CD4-positive, alpha-beta memory T cell (primary cell): ENCODE measurements at places on chromosomes 1 and 21.

DNA sequence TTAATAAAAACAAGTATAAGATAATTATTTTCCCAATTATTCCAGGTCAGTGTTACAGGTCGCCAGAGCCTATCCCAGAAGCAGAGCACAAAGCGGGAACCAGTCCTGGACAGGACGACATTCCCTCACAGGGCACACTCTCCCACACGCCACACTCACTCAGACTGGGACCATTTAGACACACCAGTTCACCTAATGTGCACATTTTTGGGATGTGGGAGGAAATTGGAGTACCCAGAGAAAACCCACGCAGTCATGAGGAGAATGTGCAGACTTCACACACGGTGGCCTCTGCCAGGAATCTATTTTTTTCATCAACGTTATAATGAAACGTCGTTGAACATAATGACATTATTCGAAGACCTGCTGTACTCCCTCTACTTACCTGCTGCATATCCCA lies 20.5 kb upstream of the NRDC start:
- DNase-seq = no peak

DNA sequence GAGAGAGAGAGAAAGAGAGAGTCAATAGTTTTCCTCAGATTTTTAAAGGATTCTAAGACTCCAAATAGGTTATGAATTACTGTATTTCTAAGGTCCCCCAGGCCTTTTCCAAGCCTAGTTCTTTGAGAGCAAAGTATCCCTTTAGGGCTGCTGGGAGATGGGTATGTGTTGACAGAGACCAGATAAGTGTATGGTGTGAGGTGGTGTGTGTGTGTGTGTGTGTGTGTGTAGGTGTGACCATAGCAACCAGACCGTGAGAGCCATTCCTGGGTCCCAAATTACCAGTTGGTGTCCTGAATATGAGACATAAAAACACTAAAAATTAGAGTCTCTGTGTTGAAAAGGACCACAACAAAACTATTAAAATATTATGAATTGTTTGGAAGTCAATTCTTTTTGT lies 41.7 kb upstream of the DNAJC6 start:
- DNase-seq = no peak

DNA sequence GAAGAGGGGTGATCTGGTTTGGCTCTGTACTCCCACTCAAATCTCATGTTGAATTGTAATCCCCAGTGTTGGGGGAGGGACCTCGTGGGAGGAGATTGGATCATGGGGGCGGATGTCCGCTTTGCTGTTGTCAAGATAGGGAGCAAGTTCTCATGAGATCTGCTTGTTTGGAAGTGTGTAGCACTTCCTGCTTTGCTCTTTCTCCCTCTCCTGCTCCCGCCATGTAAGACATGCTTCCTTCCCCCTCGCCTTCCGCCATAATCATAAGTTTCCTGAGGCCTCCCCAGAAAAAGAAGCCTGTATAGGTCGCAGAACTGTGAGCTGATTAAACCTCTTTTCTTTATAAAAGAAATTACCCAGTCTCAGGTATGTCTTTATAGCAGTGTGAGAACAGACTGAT lies 27.9 kb downstream of the MYOM3 start:
- DNase-seq = no peak

GRCh38 chr1:185398022-185398421 lies 81.0 kb upstream of the IVNS1ABP start:
- no peak for DNase-seq

- no peak for DNase-seq
Observed at GRCh38 chr1:25620701-25621350, 4.2 kb downstream of the MAN1C1 start.

- DNase-seq = no peak
Observed at GRCh38 chr21:15309721-15310120, 244.9 kb upstream of the NRIP1 start.

- no peak for DNase-seq
Observed at GRCh38 chr1:7352974-7353373, 418.1 kb upstream of the VAMP3 start.

GRCh38 chr1:15405106-15405850 lies 4.4 kb upstream of the EFHD2 start:
- DNase-seq = no peak

DNA sequence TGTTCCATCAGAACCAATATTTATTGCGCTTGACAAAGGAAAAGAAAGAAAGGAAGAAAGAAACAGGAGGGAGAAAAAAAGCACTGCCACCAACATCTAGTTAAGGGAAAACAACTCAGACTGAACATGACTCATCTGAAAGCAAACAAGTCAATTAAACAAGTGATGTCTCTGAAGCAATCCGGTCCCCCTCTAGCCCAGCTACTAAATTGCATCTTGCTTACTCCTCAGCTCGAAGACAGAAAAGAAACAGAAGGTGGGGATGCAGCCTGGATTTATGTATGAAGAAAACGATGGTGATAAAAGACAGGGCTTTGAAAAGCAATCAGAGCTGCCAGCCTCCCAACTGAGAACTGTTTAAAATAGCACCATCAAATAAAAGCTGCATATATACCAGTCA lies 188.2 kb downstream of the OMA1 start:
- no peak for DNase-seq

DNA sequence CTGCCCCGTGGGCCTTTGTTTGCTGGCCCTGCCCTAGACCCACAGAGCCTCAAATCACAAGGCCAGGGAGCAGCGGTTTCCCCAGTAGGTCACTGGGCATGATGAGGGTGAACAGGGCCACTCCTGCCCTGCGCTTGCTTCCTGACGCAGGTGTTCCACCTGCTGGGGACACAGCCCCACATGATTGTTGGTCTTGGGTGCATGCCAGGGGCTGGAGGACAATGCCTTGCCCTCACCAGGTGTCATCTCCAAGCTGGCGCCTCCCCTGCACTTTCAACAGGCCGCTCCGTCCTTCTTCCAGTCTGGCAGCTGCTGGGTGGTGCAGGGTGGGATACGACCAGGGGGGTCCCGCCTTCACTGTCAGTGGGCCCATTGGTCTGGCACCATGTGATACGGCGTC lies 24.3 kb downstream of the IL10RB start:
- DNase-seq = no peak
